Pancreas (tissue), 10 donors: ENCODE measurements at places on chromosomes 11 and 22. TPM values are rescaled to one million over a fixed set of nuclear protein-coding genes. Genes with fewer than 3 reads are reported as not detected.
A peak's percentile ranks its signal among the peaks of the same experiment; 100 is the strongest.

GRCh38 chr11:3205261-3206155, 13.1 kb downstream of the MRGPRG start:
- H3K36me3 ChIP-seq, result no peaks in the 10 kb centered on the region
- no peaks in the 10 kb centered on the region for H3K27me3 ChIP-seq
- no peak overlapping the region for H3K27ac ChIP-seq
- DNase-seq, result no peak
- no peak overlapping the region for H3K4me3 ChIP-seq

MMP27 gene
- total RNA-seq, result 0.09 TPM

GRCh38 chr11:105227363-105227762, 87.8 kb upstream of the CARD18 start:
- no peaks in the 10 kb centered on the region for H3K27me3 ChIP-seq
- H3K4me1 ChIP-seq, result no peaks in the 10 kb centered on the region
- H3K4me3 ChIP-seq, result no peak overlapping the region
- no peak overlapping the region for H3K27ac ChIP-seq
- DNase-seq, result no peak
- no peaks in the 10 kb centered on the region for H3K36me3 ChIP-seq

DNA sequence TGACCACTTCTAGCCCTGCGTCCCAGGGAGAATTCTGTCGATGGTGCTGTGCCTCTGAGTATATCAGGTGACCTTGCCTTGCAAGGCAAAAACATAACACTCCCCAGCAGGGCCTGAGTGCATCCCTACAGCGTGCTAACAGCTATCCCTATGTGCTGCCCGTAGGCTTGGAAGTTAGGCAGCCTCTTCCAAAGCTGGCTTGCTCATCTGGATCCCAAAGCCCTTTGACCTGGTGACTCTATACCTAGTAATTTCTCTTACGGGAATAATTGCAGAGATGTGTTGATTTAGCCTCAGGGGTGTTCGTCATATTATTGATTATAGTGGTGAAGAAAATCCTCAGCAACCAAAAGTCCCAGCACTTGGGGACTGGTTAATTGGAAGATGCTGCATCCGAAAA, 32.6 kb upstream of the CRYBB3 start:
- H3K36me3 ChIP-seq, result peaks cover 4% of the 10 kb centered on the region
- no peaks in the 10 kb centered on the region for H3K4me1 ChIP-seq
- DNase-seq, result no peak
- H3K4me3 ChIP-seq, result no peak overlapping the region

- H3K4me1 ChIP-seq, result no peaks in the 10 kb centered on the region
- no peak for DNase-seq
- no peak overlapping the region for H3K4me3 ChIP-seq
- no peaks in the 10 kb centered on the region for H3K27me3 ChIP-seq
- no peaks in the 10 kb centered on the region for H3K36me3 ChIP-seq
- H3K27ac ChIP-seq, result no peak overlapping the region
Measured at GRCh38 chr22:49517667-49518185, 309.9 kb downstream of the BRD1 start.

MUC2 gene
- not detected for total RNA-seq

MS4A4A gene
- total RNA-seq, result 1.5 TPM

DNA sequence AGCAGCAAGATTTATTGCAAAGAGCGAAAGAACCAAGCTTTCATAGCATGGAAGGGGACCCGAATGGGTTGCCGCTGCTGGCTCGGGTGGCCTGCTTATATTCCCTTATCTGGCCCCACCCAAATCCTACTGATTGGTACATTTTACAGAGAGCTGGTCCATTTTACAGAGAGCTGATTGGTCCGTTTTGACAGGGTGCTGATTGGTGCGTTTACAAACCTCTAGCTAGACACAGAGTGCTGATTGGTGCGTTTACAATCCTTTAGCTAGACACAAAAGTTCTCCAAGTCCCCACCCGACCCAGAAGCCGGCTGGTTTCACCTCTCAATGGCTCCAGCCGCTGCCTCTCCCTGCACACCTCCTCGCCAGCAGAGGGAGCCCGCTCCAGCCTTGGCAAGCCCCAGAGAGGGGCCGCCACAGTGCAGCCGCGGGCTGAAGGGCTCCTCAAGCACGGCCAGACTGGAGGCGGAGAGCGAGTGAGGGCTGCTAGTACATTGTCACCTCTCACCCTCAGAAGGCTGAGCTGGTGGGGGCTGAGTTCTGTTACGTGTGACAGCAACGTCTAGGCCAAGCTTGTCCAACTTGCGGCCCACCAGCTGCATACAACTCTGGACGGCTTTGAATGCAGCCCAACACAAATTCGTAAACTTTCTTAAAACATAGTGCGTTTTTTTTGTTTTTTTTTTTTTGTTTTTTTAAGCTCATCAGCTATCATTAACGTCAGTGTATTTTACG, 8.7 kb downstream of the PTH start:
- no peaks in the 10 kb centered on the region for H3K4me1 ChIP-seq
- no peaks in the 10 kb centered on the region for H3K27me3 ChIP-seq
- peak overlapping the region; percentile 42 for H3K4me3 ChIP-seq

DNA sequence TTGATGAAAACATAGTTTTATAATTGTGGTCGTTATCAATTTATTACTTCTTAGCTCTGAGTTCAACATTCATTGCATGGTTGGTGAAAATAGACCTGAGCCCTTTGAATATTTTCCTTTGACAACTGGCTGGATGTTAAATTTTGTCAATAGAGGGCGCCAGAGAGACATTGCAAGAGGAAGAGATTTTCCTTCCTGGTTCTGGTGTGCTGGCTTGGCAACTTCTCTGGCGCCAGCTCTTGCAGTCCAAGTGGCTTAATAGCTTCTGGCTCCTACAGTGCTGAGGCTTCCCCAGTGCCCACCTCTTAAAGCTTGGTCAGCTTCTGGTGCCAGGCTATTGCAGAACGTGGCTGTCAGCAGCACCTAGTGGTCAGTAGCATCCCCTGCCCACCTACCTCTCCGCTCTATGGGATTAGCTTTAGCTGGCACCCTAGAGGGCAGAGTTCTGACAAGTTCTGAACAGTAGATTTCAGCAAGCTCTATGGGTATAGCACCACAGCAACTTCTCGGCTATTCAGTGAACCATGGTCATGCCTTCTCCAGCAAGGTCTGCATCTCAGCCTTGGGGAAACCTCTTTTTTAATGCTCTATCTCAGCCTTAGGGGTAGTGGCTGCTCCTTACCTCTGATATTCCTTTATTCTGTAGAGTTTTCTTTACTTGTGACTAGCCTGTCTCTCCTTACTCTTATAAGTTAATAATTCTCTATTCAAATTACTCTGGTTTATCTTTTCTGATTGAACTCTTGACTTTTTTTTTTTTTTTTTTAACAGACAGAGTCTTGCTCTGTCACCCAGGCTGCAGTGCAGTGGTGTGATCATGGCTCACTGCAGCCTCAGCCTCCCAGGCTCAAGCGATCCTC, 59.4 kb downstream of the ACER3 start:
- no peaks in the 10 kb centered on the region for H3K27me3 ChIP-seq
- H3K27ac ChIP-seq, result peak overlapping the region; percentile 30
- H3K4me1 ChIP-seq, result peaks cover 37% of the 10 kb centered on the region
- no peaks in the 10 kb centered on the region for H3K36me3 ChIP-seq

GRCh38 chr11:127733552-127733951, 733.0 kb upstream of the KIRREL3 start:
- DNase-seq, result no peak
- no peaks in the 10 kb centered on the region for H3K36me3 ChIP-seq
- H3K27ac ChIP-seq, result no peak overlapping the region
- H3K4me1 ChIP-seq, result no peaks in the 10 kb centered on the region
- no peak overlapping the region for H3K4me3 ChIP-seq
- H3K27me3 ChIP-seq, result no peaks in the 10 kb centered on the region

GRCh38 chr11:57786436-57786835, 24.8 kb downstream of the CTNND1 start:
- DNase-seq, result no peak
- H3K27me3 ChIP-seq, result no peaks in the 10 kb centered on the region
- H3K36me3 ChIP-seq, result peaks cover under 1% of the 10 kb centered on the region
- H3K4me1 ChIP-seq, result peaks cover 53% of the 10 kb centered on the region
- H3K27ac ChIP-seq, result no peak overlapping the region
- no peak overlapping the region for H3K4me3 ChIP-seq

DNA sequence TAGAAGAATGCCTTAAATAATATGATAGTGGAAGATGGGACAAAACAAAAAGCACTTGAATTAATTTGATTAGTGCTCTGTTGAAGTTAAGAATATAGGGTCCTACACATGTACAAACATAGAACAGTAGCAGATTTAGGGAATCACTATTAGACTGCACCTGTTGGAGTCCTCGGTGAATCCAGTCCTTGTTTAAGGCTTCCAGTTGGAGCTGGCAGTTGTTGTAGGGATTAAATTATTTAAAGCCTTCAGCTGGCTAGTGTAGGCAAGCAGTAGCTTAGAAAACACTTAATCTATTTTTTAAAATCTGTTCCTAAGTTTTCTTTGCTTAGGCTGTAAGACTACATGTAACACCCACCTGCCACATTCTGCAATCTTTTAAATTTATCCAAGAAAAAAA, 24.5 kb upstream of the CSTF3 start:
- no peaks in the 10 kb centered on the region for H3K27me3 ChIP-seq
- no peak overlapping the region for H3K4me3 ChIP-seq
- peaks cover 5% of the 10 kb centered on the region for H3K4me1 ChIP-seq
- DNase-seq, result no peak
- H3K36me3 ChIP-seq, result no peaks in the 10 kb centered on the region
- H3K27ac ChIP-seq, result no peak overlapping the region

DNA sequence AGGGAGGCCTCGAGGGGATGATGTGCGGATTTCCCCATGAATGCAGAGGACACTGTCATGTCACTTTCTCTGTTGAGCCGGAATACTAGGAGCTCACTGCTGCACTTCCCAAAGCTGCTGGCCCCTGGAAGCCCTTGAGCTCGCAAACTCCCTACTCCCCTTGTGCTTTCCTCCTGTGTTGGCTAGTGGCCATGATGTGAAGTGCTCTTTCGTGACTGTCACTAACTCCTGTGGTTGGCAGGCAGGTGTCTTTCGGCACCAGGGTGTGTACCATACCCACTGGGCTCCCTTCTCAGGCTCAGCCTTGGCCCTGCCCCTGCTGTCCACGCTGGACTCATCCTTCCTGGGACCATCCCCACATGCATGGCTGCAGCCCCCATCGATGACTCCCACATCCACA, 86.2 kb downstream of the BTBD10 start:
- no peaks in the 10 kb centered on the region for H3K27me3 ChIP-seq
- no peak overlapping the region for H3K27ac ChIP-seq
- H3K36me3 ChIP-seq, result peaks cover 23% of the 10 kb centered on the region
- H3K4me3 ChIP-seq, result no peak overlapping the region
- H3K4me1 ChIP-seq, result no peaks in the 10 kb centered on the region

DNA sequence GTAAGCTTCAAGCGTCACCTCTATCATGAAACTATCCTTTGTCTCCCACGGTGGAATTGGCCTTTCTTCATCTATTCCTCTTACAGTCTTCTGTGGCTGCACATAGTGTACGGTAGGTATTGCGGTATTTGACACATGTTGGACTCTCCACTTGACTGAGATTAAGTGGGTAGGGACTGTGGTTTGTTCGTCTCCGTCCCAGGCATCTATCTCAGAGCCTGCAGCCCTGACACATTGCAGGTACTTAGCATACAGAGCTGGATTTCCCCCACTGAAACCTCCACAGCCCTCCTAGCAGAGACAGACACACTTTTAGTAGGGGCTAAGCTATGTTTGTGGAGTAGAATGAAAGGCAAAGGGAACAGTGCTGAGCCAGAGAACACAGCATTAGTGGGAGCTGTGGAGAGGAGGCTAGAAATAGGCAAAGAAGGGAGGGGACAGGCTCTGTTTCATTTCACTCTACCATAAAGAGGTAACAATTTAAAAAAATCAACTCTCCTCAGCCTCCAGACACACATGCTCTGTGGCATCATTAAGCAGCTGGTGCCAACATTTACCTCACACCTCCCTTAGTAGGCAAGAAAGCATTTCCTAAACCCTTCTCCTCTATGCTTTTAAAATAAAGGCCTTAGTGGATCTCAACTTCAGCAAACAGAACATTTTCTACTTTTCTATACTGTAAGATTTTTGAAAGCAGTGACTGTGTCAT, 277.5 kb downstream of the KIRREL3 start:
- no peak overlapping the region for H3K27ac ChIP-seq
- no peaks in the 10 kb centered on the region for H3K27me3 ChIP-seq
- no peaks in the 10 kb centered on the region for H3K4me1 ChIP-seq
- no peaks in the 10 kb centered on the region for H3K36me3 ChIP-seq
- no peak overlapping the region for H3K4me3 ChIP-seq

DNA sequence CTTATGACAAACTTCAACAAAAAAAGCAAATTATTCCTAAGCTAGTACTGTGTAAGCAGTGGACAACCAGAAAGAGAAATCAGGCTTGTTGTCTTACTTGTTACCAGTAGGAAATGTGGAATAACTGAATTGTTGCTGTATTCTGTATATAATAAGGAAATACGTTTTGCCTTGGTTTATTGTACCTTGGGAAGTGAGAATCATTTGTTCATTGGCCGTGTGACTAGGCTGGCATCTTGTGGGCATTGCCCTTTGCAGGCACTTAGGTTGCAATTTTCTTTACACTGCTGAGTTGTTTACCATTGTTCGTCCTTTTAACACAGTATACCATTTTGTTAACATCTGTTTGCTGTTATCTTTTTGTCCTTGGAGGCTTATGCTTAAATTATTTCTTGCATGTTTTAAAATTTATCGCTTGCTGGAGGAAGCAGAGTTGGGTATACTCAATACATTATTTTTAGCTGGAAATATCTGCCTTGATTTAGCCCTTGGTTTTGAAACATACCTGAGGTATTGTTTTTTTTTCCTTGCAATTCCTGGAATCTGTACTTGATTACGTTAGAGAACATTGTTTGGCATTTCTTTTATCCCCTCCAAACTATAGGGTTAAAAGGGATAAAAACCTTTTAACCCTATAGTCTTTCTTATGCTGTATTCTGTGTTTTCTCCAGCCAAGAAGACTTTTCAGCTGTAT, 109.3 kb downstream of the DDX10 start:
- DNase-seq, result no peak
- H3K27ac ChIP-seq, result no peak overlapping the region
- peaks cover 3% of the 10 kb centered on the region for H3K4me1 ChIP-seq

DNA sequence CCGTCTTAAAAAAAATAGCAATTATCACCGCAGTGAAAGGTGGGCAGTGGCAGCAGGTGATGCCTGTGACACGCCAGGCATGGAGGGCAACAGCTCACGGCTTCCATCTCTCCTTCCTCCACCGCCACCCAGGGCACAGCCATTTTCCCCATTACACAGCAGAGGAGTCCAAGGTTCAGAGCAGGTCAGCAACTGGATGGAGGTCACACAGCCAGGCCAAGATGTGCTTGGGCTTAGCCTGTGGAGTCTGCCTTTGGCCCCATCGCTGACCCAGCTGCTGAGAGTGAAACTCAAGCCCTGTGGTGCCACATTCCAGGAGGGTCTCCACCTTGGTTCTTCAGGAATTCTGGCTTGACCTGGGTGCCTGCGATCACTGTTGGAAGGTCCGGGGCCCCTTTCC, 411.1 kb downstream of the SHANK2 start:
- H3K27me3 ChIP-seq, result no peaks in the 10 kb centered on the region
- no peaks in the 10 kb centered on the region for H3K4me1 ChIP-seq
- H3K36me3 ChIP-seq, result no peaks in the 10 kb centered on the region
- H3K27ac ChIP-seq, result no peak overlapping the region
- H3K4me3 ChIP-seq, result no peak overlapping the region
- no peak for DNase-seq

- no peaks in the 10 kb centered on the region for H3K36me3 ChIP-seq
- no peak overlapping the region for H3K4me3 ChIP-seq
- no peaks in the 10 kb centered on the region for H3K27me3 ChIP-seq
- DNase-seq, result peak; percentile 62
- H3K4me1 ChIP-seq, result peaks cover 5% of the 10 kb centered on the region
- no peak overlapping the region for H3K27ac ChIP-seq
Measured at GRCh38 chr22:40036591-40037225, 42.0 kb downstream of the FAM83F start.

ALX4 gene
- 0.03 TPM for total RNA-seq

CBLIF gene
- total RNA-seq, result 2.1 TPM

DUSP8 gene
- 6.4 TPM for total RNA-seq

GRCh38 chr11:78347956-78348355, 69.7 kb downstream of the GAB2 start:
- no peaks in the 10 kb centered on the region for H3K27me3 ChIP-seq
- no peaks in the 10 kb centered on the region for H3K36me3 ChIP-seq
- H3K4me3 ChIP-seq, result no peak overlapping the region
- H3K4me1 ChIP-seq, result peaks cover 9% of the 10 kb centered on the region
- DNase-seq, result no peak
